ENCODE measurements at places on chromosomes 12 and 14. TPM values are rescaled to one million over a fixed set of nuclear protein-coding genes. Genes with fewer than 3 reads are reported as not detected.

- H3K4me1 ChIP-seq, result no peaks in the 10 kb centered on the region
Observed at GRCh38 chr12:16325426-16325825, 22.0 kb upstream of the MGST1 start.

NANOG gene
- not detected for total RNA-seq

DNA sequence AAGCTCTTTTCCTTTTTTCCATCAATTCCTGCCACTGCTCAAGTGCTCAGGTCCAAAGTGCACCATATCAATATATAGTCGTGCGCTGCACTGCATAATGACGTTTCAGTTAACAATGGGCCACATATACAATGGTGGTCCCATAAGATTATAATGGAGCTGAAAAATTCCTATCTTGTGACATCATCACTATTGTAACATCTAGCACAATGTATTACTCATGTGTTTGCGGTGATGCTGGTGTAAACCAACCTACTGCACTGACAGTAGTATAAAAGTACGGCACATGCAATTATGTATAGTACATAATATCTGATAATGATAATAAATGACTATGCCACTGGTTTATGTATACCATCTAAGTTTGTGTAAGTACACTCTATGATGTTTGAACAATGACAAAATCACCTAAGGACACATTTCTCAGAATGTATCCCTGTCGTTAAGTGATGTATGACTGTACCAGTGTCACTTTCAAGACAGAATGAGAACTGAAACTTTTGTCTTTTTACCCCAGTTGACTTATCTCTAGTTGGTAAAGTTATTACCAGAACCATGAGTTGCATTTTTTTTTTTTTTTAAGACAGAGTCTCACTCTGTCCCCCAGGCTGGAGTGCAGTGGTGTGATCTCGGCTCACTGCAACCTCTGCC is 53.7 kb upstream of the INSM2 start:
- peaks cover 14% of the 10 kb centered on the region for H3K27me3 ChIP-seq
- peak overlapping the region; percentile 14 for H3K4me3 ChIP-seq
- H3K27ac ChIP-seq, result no peak overlapping the region

GRCh38 chr14:96904201-96904600 is 107.0 kb downstream of the VRK1 start:
- no peak overlapping the region for H3K27ac ChIP-seq
- H3K4me3 ChIP-seq, result no peak overlapping the region
- no peaks in the 10 kb centered on the region for H3K4me1 ChIP-seq
- no peaks in the 10 kb centered on the region for H3K27me3 ChIP-seq
- ATAC-seq, result no peak
- H3K36me3 ChIP-seq, result no peaks in the 10 kb centered on the region

GRCh38 chr12:32398816-32399369 is 465 bp upstream of the FGD4 start:
- H3K27me3 ChIP-seq, result peaks cover 30% of the 10 kb centered on the region
- no peak for ATAC-seq
- no peak overlapping the region for H3K27ac ChIP-seq
- no peaks in the 10 kb centered on the region for H3K36me3 ChIP-seq
- H3K4me3 ChIP-seq, result peak overlapping the region; percentile 75

GRCh38 chr14:102246071-102246470 is 58.9 kb downstream of the MOK start:
- H3K36me3 ChIP-seq, result no peaks in the 10 kb centered on the region
- H3K27ac ChIP-seq, result no peak overlapping the region
- H3K4me3 ChIP-seq, result no peak overlapping the region

- no peaks in the 10 kb centered on the region for H3K4me1 ChIP-seq
- H3K4me3 ChIP-seq, result no peak overlapping the region
- H3K27me3 ChIP-seq, result no peaks in the 10 kb centered on the region
- no peak overlapping the region for H3K27ac ChIP-seq
Observed at GRCh38 chr12:60475825-60476224, 880.0 kb downstream of the SLC16A7 start.

DNA sequence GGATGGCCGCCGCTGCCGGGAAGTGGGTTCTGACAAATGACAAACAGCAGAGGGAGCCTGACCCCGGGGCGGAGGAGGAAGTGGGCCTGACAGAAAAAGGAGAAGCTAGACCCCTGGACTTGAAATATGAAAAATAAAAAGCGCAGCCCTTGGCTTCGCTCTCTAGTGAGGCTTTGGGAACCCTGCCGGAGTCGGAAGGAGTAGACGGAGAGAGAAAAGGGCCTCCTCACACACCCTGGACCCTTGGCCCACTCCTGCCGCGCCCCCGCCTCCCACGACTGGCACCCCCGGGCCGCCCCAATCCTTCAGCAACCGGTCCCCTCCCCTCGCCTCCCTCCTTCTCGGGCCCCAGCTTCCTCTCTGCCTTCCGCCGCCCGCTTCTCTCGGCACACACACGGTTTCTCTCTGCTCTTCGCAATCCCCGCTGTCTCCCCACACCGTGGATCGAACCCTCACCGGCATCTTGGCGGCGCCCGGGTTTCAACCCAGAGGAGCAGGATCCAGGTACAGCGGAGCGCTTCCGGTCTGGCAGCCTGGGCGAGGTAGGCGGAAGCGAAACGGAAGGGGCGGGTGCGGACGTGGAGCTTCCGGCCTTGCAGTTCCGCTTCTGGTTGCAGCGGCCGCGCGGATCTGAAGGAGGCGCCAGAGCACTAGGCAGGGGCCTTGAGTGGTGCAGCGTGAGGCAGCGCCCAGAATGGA is at the start of gene ARPC3:
Gene ARPC3, minus strand, starts transcription at position 539 of the 699 bp plus-strand sequence. Its CDS starts 77 bp downstream, at position 462.
- H3K4me3 ChIP-seq, result peak within 1 kb of the TSS; percentile 95
- no peaks in the 10 kb centered on the region for H3K27me3 ChIP-seq
- ATAC-seq, result peak; percentile 99
- H3K36me3 ChIP-seq, result peaks cover 87% of the 10 kb centered on the region
- peak within 1 kb of the TSS; percentile 99 for H3K27ac ChIP-seq

DNA sequence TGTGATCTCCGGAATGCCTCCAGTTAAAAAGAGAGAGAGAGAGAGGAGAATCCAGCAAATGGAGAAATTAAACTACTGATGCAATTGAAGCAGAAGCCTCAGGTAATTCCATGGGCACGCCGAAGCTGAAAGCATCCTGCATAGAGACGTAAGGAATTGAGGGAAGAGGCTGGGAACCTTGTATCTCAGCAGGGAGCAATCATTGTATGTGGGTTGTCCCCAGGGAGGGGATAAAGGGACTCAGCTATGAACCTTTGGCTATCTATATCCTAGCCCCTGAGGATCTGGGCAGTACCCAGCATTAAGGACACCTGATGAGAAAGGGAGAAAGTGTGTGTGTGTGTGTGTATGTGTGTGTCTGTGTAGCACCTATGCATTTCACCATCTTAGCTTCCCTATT is 95.8 kb upstream of the ATXN7L3B start:
- H3K36me3 ChIP-seq, result no peaks in the 10 kb centered on the region
- no peak overlapping the region for H3K27ac ChIP-seq
- no peak for ATAC-seq

GRCh38 chr12:14664434-14665023 is 31.9 kb downstream of the GUCY2C start:
- H3K36me3 ChIP-seq, result no peaks in the 10 kb centered on the region
- H3K4me3 ChIP-seq, result no peak overlapping the region

SELPLG gene
- total RNA-seq, result 89.1 TPM

ESRRB gene
- total RNA-seq, result 0.34 TPM

DNA sequence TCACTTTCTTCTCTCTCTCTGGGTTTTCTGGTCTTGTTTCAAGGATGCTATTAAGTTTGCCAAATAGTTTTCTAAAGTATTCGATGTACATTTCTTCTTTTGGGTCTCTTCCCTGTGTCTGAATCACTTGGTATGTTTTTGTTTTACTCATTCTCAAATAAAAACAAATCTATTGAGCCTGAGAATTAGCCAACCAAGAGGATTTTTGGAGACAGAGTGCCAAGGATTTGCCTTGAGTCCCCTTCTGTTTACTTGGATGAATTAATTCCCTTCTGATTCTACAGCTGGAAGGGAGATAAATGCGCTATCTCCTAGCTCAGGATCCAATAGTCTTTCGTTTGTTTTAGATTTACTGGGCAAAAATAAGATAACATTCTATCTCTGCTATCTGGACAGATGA is 255.5 kb downstream of the SYT10 start:
- H3K27ac ChIP-seq, result no peak overlapping the region
- no peaks in the 10 kb centered on the region for H3K27me3 ChIP-seq
- H3K4me1 ChIP-seq, result no peaks in the 10 kb centered on the region
- no peak for ATAC-seq
